ENCODE measurements at places on chromosomes 12 and 14.

- DNase-seq: no peak
Measured at GRCh38 chr12:47969845-47970244, 6.4 kb downstream of the TMEM106C start.

GRCh38 chr12:128323145-128323920 is 56.4 kb downstream of the TMEM132C start:
- DNase-seq: no peak

DNA sequence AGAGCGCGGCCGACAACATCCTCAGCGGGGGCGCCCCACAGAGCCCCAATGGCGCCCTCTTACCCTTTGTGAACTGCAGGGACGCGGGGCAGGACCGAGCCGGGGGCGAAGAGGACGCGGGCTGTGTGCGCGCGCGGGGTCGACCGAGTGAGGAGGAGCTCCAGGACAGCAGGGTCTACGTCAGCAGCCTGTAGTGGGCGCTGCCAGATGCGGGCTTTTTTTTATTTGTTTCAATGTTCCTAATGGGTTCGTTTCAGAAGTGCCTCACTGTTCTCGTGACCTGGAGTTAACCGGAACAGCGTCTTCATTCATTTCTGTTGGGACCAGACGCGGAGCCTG is 103.8 kb upstream of the FKBP4 start:
- peak; percentile 43 for DNase-seq

GRCh38 chr14:69665631-69666030 is 54.2 kb downstream of the SUSD6 start:
- DNase-seq: no peak

GRCh38 chr12:46349253-46349652 is 23.3 kb downstream of the SLC38A2 start:
- DNase-seq: no peak

DNA sequence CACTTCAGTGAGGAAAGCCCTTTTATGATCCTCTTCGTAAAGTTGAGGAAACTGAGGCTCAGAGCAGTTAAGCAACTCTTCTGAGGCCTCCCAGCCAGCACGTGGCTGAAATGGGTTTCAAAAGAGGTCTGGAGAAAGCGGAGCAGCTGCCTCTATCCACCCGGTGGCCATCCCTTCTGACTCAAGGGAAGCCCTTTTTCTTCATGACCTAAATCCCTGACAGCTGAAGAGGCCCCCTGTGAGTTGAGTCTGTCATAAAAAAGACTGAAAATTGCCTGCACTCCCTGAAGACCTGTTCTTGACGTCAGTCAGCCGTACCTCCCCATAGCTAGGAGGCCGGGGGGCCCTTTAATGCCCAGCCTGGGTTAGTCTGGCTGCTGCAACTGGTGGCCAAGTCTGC is 10.7 kb downstream of the CMKLR1 start:
- DNase-seq: no peak

DNA sequence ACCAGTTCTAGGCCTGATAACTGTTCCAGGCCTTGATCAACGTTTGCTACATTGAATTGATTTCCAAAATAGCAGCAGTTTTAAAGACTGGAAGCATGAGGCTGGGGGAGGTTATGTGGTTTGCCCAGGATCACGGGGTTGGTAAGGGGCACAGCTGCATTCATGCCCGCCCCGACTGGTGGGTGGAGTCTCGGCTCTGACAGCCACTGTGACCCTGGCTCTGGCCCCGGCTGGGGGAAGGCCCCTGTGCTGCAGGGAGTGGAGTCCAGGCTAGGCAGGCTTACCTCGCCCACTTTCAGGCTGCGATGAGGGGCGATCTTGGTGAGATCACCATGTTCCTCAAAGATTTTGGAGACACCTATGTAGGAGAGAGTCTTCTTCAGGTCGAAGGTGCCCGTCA is 13.3 kb upstream of the SERPINA9 start:
- DNase-seq: no peak

- DNase-seq: no peak
Measured at GRCh38 chr12:84506282-84506681, 406.3 kb downstream of the SLC6A15 start.

- no peak for DNase-seq
Measured at GRCh38 chr14:67077921-67078320, 111.3 kb upstream of the GARIN2 start.

GRCh38 chr12:132373901-132374611 is 44.7 kb upstream of the GALNT9 start:
- DNase-seq: no peak

GRCh38 chr14:79281244-79282152 is 929.8 kb downstream of the DIO2 start:
- peak; percentile 8 for DNase-seq

GRCh38 chr12:14275886-14276285 is 89.6 kb upstream of the ATF7IP start:
- no peak for DNase-seq

DNA sequence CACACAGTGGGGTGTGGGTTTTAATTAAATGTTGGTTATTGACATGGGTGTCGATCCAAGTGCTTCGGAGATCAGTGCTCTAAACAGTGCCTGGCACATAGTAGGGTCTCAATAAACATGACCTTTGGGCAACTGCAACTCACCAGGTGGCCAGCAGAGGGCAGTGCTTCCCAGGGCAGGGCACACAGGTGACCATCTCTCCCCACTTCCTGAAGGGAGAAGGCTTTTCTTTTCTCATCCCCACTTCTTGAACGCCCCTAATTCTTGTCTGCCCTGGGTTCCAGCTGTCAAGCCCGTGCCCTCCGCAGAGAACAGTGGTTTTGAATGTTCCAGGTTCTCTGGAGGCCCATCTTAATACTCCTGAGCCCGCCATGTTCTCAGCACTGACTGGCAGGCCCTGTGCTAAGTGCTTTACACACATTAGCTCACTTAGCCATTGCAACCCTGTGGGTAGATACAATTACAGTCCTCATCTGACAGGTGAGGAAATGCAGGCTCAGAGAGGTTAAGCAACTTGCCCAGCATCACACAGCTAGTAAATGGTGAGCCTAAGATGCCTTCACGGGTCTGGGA is 16.3 kb downstream of the RAPGEF3 start:
- no peak for DNase-seq
